ENCODE measurements at places on chromosomes 5 and 9.

GRCh38 chr5:15248731-15249130, 251.2 kb upstream of the FBXL7 start:
- no peak for DNase-seq

- DNase-seq = peak; percentile 100
These were observed at the start of gene G3BP1 for GRCh38 chr5:151771259-151772028. Gene G3BP1 (plus strand): TSS chr5:151771954. CDS start chr5:151786621, 14,667 bp downstream.

DNA sequence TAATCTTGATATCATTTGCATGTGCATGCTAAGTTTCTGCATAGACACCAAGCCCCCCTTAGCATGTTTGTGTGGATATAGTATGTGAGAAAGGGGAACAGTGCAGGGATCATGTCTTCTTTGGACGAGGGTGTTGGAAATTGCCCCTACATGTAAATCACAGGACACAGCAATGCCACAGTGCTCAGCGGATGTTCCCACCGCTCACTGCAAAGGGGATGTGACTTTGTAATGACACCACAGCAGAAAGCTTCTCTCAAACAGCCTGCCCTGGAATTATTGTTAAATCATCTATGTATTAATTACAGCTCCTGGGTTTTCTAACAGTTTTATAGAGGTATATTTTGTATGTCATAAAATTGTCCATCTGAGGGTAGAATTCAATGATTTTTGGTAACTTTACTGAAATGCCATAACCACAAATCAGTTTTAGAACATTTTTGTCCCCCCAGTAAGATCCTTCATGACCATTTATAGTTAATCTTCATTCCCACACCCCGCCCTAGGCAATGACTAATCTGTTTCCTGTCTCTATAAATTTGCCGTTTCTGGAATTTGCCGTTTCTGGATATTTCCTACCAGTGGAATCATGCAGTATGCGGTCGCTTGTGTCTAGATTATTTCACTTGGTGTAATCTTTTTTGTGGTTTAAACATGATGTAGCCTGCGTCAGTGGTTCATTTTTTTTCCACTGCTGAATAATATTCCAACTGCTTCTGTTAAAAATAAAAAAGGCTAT, 648.5 kb upstream of the WWC1 start:
- peak; percentile 98 for DNase-seq

- DNase-seq = no peak
These were observed 56.3 kb downstream of the GDA start for GRCh38 chr9:72205513-72205912.

DNA sequence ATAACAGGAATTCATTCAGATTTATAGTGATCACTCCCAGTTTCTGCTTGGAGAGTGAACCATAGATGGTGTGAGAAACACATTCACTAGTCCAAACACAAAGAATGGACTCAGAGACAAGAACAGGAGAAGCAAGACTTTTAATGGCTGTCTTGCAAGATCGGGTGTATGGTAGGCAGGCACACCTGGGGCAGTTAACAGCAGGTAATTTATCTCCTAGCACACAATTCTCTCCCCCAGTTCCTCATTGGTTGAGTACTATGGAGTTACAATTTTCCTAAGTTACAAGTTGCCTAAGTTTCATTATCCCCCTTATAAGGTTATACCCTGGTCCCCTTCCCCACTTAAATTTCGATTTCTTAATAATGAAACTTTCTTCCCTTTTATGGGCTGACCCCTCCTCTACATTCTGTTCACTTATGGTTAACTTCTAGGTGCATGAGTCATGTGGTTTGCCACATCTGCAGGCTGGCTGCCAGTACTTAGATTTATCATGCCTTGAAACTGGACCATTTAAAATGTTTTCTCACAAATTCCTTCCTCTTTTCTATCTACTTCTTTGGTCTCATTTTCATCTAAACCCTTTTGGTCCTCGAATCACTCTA, 623.3 kb downstream of the HINT1 start:
- DNase-seq = no peak

GRCh38 chr5:71810023-71810422, 90.9 kb downstream of the CARTPT start:
- DNase-seq = no peak

- no peak for DNase-seq
These were observed 149.9 kb upstream of the RUSC2 start for GRCh38 chr9:35340046-35340445.

GRCh38 chr5:143946837-143947236, 134.9 kb downstream of the HMHB1 start:
- DNase-seq = no peak

DNA sequence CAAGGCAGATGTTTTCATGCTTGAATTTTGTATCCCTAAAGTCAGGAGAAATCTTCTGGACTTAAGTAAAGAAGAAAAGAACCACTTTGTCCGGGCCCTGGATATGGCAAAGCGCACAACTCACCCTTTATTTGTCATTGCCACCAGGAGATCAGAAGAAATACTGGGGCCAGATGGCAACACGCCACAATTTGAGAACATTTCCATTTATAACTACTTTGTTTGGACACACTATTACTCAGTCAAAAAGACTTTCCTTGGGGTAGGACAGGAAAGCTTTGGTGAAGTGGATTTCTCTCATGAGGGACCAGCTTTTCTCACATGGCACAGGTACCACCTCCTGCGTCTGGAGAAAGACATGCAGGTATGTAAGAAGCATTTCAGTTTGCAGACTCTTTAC, 2.3 kb downstream of the TYRP1 start:
- no peak for DNase-seq

Measured in AG09309 (cell line).